Lower leg skin (tissue), 4 donors: ENCODE measurements at places on chromosomes 7 and 10. TPM values are rescaled to one million over a fixed set of nuclear protein-coding genes. Genes with fewer than 3 reads are reported as not detected.

DNA sequence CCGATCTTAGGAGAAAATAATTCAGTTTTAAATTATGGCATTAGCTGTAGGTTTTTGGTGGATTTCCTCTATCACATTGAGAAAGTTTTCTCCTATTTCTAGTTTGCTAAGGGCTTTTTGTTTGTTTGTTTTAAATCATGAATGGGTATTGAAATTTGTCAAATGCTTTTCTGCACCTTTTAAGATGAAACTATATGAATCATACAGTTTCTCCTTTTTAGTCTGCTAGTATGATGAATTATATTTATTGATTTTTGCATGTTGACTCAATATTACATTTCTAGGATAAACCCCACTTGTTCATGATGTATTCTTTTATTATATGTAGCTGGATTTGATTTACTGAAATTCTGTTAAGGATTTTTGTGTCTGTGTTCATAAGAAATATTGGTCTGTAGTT is 70.3 kb upstream of the PIP4K2A start:
- DNase-seq: no peak

DNA sequence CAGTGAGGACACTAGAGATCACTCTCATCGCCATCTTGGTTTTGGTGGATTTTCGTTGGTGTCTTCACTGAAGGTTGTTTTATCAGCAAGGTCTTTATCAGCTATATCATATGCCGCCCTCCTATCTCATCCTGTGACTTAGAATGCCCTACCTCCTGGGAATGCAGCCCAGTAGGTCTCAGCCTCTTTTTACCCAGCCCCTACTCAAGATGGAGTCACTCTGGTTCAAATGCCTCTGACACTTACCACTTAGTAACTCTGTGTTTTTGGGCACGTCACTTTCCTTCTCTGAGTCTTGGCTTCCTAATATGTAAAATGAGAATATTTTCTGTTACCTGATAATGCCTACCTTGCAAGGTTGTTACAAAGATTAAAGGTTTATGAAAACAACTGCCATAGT is 37.7 kb downstream of the AGK start:
- no peak for DNase-seq

DNA sequence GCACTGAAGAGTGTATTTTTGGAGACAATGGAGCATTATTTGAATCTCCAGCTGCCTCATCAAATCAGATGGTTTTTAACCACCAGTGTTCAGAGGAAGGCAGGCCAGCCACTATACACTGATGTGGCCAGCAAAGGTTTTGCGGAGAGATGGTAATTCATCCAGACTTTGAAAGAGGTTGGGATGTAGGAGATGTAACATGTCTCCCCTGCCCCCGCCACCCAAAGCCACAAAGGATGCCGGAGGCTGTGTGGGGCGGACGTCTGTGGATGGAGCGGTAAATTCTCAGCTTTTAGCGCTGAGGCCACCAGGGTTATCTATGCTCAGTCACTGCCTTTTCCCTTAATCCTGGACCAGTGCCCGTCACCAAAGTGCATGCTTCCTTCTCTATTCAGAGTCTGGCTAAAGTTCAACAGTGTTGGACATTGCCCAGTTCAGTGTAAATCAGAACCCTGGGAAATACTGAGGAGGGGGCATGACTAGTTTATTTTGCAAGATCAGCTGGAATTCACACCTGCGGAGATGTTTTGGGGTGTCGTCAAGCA is 3.7 kb upstream of the TRIP6 start:
- DNase-seq: no peak

The KIAA1549 gene
- total RNA-seq: 1.1 TPM

The PNLIPRP1 gene
- not detected for total RNA-seq

GRCh38 chr7:28003408-28003807 is 177.2 kb downstream of the JAZF1 start:
- DNase-seq: no peak

The BBS9 gene
- total RNA-seq: 25.1 TPM

GRCh38 chr7:117973975-117974374 is 100.7 kb upstream of the CTTNBP2 start:
- DNase-seq: no peak

- no peak for DNase-seq
These were observed 108.2 kb downstream of the PIP4K2A start for GRCh38 chr10:22606164-22606614.

GRCh38 chr10:29099001-29099400 is 189.9 kb upstream of the LYZL1 start:
- no peak for DNase-seq

The RNF148 gene
- not detected for total RNA-seq

DNA sequence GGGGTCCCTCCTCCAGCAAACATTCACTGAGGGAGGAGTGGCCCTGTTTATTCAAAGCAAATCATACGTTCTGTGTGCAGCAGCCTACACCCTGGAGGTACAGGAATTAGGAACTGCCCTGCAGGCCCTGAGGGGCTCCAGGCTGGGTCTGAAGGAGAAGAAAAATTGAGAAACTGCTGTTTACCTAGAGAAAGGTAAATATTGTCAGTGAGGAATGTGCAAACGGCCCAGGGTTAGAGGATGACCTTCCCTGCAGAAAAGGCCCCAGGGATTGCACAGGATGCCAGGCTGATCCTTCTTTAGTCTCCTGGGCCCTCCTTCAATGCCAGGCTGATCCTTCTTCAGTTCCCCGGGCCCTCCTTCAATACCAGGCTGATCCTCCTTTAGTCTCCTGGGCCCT is 5.7 kb downstream of the CALML5 start:
- no peak for DNase-seq

- peak; percentile 87 for DNase-seq
These were observed 539 bp upstream of the MKLN1 start for GRCh38 chr7:131327049-131327625.

DNA sequence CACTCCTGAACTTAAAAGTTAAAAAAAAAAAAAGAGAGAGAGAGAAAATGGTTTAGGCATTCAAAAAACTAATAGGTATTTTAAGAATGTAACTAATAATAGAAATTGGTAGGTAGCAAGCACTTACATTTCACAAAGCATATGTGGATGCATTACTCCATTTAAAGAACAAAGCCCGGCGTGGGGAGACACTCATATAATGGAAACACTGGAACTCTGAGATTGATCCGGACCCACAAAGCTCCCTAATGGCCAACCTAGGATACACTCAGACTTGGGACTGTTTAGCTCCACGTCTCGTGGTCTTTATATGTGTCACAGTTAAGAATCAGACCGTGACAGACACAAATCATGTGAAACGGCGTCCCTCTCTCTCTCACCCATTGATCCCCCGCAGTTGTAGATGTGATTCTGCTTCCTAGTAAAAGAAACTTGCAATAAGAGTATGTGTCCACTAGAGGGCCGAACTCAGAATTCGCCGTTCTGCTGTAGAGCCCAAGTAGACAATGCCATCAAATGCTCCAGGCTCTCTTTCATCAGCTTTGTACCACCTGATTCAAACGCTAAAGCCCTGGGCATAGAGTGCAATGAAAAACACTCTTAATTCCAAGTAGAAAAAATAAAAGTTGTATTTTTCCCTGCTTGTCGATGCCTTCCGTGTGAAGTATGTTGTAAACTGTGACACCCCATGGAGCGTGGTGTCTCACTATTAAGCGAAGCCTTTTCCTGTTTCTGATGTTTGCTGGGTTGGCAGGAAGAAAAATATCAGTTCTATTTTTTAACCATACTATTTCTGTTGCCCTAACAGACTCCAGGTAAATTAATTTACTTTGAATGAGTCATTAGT is 429.0 kb upstream of the MTPN start:
- DNase-seq: peak; percentile 26

DNA sequence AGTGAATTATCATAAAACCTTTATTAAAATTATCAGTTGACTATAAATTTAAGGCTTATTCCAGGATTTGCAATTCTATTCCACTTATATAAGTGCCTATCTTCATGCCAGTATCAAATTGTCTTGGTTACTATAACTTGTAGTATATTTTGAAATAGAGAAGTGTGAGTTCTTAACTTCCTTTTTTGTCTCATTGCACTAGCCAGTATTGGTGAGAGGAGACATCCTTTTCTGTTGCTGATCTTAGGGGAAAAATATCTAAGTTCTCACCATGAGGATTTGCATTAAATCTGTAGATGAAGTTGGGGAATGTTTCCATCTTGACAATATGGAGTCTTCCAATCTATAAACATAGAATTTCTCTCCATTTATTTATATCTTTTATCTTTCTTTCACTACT is 104.2 kb upstream of the MKI67 start:
- no peak for DNase-seq

- DNase-seq: no peak
These were observed 137.6 kb downstream of the RGS10 start for GRCh38 chr10:119404719-119405519.

- DNase-seq: no peak
These were observed 8.4 kb upstream of the BMPR1A start for GRCh38 chr10:86747796-86748581.

DNA sequence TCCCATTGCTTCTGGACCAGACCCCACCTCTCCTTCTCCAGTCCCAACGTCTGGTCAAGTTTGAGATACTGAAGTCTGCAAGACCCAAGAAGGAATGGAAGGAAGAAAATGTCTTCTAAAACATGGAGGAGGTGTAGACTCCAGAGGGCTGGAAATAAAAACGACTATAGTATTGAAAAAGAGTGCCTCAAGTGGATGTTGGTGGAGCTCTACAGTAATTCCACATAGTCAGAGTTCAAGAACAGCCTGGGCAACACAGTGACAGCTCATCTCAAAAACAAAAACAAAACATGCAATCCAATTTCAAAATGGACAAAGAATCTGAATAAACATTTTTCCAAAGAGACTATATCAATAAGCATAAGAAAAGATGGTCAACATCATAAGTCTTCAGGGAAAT is 2.3 kb upstream of the PCGF6 start:
- DNase-seq: no peak

- no peak for DNase-seq
These were observed 24.6 kb downstream of the PEX1 start for GRCh38 chr7:92503767-92504166.

DNA sequence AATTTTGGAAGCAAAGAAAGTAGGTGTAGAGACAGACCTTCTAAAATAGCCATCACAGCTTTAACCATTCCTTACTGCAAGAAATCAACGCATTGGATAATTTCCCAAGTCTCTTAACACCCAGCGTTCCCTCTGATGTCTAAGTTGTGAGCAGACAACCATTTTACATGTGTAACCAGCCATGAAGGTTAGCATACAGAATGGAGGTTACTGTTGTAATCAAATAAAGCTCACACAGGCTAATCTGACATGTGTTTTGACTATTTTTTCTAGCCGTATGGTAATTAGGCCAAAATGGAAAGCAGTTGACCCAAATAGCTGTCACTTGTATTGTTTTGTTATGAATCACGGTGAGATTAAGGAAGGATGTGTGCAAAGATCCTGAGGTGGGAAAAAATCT is 336.4 kb downstream of the RNLS start:
- no peak for DNase-seq

- DNase-seq: no peak
These were observed 163.1 kb upstream of the NPVF start for GRCh38 chr7:25391295-25391861.

The NUPR2 gene
- total RNA-seq: 2.0 TPM

DNA sequence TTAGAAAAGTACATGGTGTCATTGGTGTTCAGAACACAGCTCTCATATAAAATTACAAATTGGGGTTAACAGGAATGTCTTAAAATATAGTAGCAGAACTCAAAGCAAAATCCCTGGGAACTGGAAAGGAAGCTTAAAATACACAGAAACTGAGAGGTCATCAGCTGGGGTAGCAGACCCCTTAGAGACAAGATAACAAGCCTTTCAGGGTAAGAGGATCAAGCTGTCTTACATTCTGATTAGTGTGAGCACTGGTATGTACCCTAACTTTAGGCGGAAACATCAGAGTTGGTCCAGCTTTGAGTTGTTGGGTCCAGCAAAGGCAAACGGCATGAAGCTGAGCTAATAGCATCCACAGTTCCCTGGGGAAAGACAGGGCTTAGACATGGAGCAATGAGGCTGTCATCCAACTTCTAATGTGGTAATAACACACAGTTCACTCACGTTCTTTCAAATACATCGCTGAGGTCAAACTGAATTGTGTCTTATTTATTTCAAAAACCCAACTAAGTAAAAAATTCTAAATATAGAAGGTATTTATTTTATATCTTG is 32.6 kb downstream of the ARHGAP21 start:
- DNase-seq: peak; percentile 31

- peak; percentile 8 for DNase-seq
These were observed 310.1 kb downstream of the TCERG1L start for GRCh38 chr10:131001438-131001837.

GRCh38 chr7:129055861-129056464 is 1.1 kb upstream of the TNPO3 start:
- no peak for DNase-seq

The ZNF117 gene
- 3.9 TPM for total RNA-seq

The FKBP6 gene
- total RNA-seq: not detected

GRCh38 chr10:23293145-23293724 is 51.4 kb downstream of the C10orf67 start:
- no peak for DNase-seq

The MBL2 gene
- total RNA-seq: not detected

DNA sequence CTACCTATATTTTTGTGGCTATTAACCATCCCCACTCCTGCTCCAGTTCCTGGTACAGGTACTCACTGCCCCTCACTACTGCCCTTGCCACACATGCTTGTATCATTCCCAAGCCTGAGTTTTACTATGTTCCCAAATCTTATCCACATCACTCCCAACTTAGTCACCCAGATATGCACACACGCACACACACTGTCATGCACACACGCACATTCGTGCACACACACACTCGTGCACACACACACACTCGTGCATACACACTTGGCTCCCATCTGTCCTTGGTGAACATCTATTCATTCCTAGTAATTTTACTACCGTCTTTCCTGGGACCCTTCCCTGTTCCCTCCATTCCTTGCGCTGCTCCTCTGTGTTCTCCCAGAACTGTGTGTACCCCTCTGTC is 287.2 kb upstream of the RNF32 start:
- DNase-seq: no peak

The EPHB4 gene
- 69.9 TPM for total RNA-seq

The HEPACAM2 gene
- total RNA-seq: 0.19 TPM

The LIPF gene
- total RNA-seq: not detected

The SP8 gene
- 8.1 TPM for total RNA-seq

DNA sequence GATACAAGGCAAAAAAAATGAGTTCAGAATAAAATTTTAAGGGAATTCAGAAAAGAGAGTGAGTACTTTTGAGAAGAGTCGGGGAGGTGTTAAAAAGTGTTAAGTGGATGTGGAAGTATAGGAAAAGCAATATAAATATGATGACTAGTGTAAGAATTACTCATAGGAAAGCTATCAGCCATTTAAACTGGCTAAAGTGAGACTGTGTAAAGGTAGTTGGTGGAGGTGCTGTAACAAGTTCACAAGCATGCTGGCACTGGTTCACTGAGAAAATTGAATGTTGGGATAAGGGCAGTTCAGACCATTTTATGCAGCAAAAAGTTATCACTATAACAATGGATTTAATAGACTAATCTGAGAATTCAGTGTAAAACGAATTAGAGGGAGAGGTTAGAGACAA is 179.0 kb upstream of the DKK1 start:
- DNase-seq: no peak

The ACHE gene
- total RNA-seq: not detected

The PRPS1L1 gene
- total RNA-seq: not detected

The GCK gene
- total RNA-seq: not detected

The WASL gene
- 41.4 TPM for total RNA-seq

The NEUROG3 gene
- total RNA-seq: not detected
